ENCODE measurements at places on chromosomes 7 and 10. TPM values are rescaled to one million over a fixed set of nuclear protein-coding genes. Genes with fewer than 3 reads are reported as not detected.
A peak's percentile ranks its signal among the peaks of the same experiment; 100 is the strongest.

The GIMAP1 gene
- total RNA-seq: 0.59 TPM

The STEAP4 gene
- 0.16 TPM for total RNA-seq

The PPP1R17 gene
- 90.2 TPM for total RNA-seq

The WIPF3 gene
- total RNA-seq: 3.8 TPM

The NPFFR1 gene
- 0.11 TPM for total RNA-seq

- peak; percentile 45 for ATAC-seq
Observed at GRCh38 chr10:31745612-31746376, 182.8 kb downstream of the ARHGAP12 start.

DNA sequence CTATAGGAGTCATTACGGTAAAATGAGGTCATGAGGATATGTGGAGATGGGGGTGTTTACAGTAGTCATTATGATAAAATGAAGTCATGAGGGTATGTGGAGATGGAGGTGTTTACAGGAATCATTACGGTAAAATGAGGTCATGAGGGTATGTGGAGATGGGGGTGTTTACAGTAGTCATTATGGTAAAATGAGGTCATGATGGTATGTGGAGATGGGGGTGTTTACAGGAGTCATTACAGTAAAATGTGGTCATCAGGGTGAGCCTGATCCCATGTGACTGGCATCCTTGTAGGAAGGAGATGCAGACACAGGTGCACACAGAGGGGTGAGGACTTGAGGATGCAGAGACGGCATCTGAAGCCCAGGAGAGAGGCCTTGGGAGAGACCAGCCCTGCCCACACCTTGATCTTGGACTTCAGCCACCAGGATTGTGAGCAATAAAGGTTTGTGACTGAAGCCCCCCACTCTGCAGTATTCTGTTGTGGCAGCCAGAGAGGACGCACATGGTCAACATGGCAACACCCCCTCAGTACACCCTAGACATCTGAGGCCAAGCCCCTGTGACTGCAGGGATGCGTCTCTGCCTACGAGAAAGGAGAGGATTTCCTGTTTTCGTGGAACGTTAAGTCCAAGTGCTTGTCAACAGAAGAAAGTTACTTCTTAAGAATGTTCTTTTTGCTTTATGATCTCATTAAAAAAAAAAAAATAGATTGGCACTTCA is 544.4 kb downstream of the DNAJB6 start:
- ATAC-seq: no peak

- ATAC-seq: peak; percentile 58
Observed at GRCh38 chr10:116183733-116184511, 89.1 kb downstream of the GFRA1 start.

DNA sequence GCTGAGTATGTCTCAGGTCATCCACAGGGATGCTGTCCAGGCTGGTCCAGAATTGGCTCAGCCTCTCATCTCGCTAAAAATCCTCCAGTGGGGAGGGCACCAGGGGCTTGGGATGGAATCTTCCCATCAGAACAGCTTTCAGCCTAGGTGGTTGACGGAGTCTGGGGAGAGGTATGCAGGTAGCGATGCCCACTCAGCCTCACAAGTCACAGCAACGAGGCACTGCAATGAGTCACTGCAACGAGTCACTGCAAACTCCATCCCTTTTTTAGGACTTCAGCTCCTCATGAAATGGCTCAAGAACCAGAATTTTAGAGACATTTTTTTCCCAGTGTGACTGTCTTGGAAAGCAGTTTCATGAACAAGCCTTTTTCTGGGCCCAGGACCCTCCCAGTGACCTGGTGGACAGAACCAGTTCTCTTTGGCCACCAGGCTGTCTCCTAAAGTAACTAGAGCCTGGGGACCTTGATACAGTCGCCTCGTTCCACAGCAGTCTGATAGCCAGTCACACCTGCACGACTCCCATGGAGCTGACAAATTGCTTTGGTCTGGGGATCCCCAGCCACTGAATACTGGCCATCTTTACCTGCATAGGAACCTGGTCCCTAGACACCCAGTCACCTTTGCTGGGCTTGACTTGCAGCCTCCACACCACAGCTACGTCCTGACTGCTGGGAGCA is 41.3 kb upstream of the PPP2R2D start:
- no peak for ATAC-seq

DNA sequence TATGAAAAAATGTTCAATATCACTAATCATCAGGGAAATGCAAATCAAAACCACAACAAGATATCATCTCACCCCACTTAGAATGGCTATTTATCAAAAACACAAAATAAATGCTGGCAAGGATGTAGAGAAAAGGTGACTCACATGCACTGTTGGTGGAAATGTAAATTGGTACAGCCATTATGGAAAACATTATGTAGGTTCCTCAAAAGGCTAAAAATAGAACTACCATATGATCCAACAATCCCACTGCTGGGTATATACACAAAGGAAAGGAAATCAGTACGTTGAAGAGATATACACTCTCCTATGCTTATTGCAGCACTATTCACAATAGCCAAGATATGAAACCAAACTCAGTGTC is 50.2 kb downstream of the CDK1 start:
- ATAC-seq: peak; percentile 39

- ATAC-seq: peak; percentile 57
Observed at GRCh38 chr7:132065193-132065988, 509.0 kb upstream of the PODXL start.

- peak; percentile 79 for ATAC-seq
Observed at GRCh38 chr10:21754410-21755011, 220.5 kb downstream of the MLLT10 start.

- ATAC-seq: no peak
Observed at GRCh38 chr7:574661-575395, 55.2 kb upstream of the PDGFA start.

DNA sequence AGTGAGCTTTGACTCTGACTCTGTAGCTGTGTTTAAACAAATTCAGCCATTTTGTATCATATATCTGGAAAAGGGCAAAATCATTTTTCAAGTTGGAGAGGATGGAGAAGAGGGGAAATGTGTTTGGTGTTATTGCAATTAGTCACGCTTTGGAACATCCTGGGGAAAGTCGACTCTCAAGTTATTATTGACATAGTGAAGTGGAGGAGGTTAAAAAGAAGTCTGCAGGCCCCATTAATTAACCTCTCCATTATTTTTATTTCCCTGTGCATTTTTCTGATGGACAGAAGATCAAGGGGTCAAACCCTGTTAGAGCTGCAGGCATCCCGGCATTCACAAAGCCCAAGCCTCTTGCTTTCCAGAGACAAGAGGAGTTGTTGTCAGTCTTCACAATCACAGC is 132.6 kb downstream of the TEX36 start:
- ATAC-seq: no peak

- no peak for ATAC-seq
Observed at GRCh38 chr10:36195364-36195763, 553.3 kb upstream of the FZD8 start.

DNA sequence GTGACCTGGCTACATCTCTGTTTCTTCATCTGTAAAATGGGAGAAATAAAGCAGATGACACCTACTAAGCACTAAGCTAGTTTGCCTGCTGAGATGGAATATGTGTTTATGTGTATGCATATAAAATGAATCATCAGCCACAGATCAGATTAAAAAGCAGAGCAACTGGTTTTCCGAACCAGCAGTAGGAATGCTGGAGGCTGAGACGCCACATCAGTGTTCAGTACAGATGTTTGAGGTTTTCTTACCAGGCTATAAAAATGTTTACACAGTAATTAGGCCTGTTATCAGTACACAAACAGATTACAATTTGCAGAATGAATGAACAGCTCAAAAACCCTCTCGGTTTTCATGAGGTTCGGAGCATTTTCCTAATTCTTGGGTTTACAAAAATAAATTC is 85.8 kb downstream of the CALN1 start:
- ATAC-seq: no peak

DNA sequence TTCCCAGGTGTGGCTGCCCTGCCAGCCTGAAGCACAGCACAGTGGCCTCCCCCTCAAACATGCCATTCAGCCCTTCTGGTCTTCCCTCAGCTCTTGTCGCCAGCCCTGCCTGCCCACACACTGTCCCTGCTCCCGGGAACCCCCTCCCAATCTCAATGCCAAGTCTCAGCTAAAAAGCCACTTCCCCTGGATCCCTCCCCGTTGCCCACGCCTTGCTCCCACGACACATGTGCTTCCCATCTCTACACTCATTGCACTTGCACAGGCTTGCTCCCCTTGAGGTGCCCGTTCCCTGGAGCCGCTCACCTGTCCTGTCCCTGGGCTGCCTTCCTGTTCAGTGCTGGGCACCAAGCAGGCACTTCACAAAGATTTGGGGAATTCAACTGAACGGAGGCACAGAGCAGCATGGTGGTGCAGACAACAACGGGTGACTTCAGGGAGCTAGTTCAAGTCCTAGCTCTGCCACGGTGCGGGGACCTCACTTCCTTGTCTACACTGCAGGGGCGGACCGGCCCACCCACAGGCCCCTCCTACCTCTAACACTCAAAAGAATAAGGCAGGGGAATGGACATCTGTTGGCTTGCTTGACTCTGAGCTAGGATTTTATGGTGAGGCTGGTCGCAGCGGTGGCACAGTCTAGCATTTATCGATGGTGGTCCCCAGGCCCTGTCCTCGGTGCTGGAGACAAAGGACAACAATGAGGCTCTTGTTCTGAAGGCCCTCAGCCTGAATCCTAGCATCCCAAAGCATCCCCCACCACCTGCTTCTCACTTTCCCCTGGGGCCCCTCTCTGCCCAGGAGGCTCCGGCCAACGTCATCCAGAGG is 18.4 kb downstream of the RGS10 start:
- no peak for ATAC-seq

GRCh38 chr10:127976701-127977356 is 69.9 kb downstream of the PTPRE start:
- no peak for ATAC-seq

All from motor neuron (in vitro differentiated cells).